ENCODE measurements at places on chromosomes 7 and 10.

- no peak for DNase-seq
Measured at GRCh38 chr10:43257347-43258210, 9.3 kb downstream of the RASGEF1A start.

- DNase-seq, result no peak
Measured at GRCh38 chr10:1654247-1654646, 83.1 kb downstream of the ADARB2 start.

DNA sequence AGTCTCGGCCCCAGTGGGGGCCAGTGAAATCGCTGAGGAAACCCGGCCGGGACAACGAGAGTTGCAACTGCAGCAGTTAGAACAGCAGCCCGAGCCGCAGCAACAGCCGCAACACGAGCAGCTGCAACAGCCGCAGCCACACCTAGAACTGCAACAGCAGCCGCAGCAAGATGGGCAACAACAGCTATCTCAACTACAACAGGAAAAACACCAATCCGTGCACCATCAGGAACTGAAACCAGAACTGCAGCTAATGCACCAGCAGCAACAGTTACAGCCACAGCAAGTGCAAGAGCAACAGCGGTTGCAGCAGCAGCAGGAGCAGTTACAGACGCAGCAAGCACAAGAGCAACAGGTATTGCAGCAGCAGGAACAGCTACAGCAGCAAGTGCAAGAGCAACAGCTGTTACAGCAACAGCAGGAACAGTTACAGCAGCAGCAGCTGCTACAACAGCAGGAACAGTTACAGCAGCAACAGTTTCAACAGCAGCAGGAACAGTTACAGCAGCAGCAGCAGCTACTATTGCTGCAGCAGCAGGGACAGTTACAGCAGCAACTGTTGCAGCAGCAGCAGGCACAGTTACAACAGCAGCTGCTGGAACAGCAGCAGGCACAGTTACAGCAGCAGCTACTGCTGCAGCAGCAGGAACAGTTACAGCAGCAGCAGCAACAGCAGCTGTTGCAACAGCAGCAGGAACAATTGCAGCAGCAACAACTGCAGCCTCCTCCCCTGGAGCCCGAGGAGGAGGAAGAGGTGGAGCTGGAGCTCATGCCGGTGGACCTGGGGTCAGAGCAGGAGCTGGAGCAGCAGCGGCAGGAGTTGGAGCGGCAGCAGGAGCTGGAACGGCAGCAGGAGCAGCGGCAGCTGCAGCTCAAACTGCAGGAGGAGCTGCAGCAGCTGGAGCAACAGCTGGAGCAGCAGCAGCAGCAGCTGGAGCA is 6.1 kb downstream of the ZNF853 start:
- DNase-seq, result no peak

- DNase-seq, result no peak
Measured at GRCh38 chr10:131822013-131822691, 78.7 kb upstream of the PPP2R2D start.

GRCh38 chr7:106568680-106569499 is 92.1 kb downstream of the CCDC71L start:
- peak; percentile 26 for DNase-seq

DNA sequence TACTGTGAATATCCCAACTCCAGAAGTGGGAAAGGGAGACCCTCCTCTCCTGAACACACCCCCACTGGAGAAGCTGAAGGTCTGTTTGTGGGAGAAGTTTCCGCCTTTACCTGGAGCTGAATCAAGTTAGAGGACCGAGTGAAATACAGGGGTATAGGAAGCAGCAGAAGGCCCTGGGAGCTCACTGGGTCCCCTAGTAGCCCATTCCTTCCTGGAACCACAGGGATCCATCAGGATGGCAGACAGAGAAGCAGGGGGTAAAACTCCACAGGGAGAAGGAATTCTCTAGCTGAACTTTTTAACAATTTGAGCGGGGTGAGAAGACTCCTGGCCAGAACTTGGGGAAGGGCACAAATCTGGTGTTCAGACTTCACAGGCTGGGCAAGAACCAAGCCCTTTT is 275.8 kb downstream of the GRID1 start:
- DNase-seq, result no peak

- DNase-seq, result no peak
Measured at GRCh38 chr10:119973281-119973680, 80.8 kb downstream of the SEC23IP start.

DNA sequence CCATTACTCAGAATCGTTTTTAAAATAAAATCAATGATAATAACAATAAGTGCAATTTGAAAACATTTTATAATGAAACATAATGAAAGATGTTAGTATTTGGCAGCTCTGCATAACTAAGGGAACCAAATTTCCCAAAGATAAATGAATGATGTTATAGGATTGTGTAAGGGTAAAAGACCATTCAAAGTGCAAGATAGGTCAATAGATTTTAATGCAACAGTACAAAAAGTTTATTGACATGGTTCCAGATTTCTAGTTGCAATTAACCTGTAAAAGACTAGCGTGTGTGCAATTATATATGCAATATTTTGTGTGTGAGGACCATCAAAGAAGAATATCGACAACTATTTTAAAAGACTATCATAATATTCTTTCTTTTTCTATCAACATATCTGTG is 122.3 kb downstream of the MDFIC start:
- DNase-seq, result no peak

GRCh38 chr10:126663880-126664279 is 6.6 kb downstream of the C10orf90 start:
- DNase-seq, result no peak

GRCh38 chr10:34184939-34185386 is 630.1 kb downstream of the PARD3 start:
- DNase-seq, result no peak

- peak; percentile 88 for DNase-seq
Measured at GRCh38 chr7:94436018-94436604, 41.4 kb downstream of the COL1A2 start.

DNA sequence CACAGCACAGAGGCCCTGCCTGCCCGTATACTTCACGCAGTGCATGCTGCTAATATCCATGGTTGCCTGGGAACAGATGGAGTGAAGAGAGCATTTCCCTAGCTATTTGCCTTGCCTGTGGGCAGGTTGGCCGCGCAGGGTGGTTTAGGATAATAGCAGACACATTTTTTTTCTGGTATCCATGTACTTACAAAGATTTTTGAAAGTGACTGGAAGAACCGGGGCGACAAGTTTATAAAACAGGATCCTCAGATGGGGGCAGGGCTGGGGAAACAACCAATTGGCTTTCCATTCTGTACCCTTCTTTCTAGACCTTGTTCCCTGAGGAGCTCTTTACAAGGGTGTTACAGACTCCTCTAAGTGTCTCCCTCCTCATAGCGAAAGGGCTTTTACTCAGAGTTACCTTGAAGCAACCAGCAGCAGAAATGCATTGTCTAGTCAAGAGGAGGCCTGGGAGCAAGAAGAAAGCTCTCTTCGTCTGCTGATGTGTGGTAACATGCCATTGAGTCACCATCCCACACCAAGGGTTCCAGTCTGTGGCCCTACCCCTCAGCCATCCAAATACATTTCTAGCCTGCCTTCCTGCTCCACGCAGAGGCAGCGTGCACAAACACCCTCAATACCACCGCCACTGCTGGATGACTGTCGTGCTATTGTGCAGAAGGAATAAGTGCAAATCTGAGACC is 31.5 kb downstream of the MTURN start:
- DNase-seq, result peak; percentile 67

- DNase-seq, result no peak
Measured at GRCh38 chr7:127252377-127252713, 396 bp downstream of the GRM8 start.

DNA sequence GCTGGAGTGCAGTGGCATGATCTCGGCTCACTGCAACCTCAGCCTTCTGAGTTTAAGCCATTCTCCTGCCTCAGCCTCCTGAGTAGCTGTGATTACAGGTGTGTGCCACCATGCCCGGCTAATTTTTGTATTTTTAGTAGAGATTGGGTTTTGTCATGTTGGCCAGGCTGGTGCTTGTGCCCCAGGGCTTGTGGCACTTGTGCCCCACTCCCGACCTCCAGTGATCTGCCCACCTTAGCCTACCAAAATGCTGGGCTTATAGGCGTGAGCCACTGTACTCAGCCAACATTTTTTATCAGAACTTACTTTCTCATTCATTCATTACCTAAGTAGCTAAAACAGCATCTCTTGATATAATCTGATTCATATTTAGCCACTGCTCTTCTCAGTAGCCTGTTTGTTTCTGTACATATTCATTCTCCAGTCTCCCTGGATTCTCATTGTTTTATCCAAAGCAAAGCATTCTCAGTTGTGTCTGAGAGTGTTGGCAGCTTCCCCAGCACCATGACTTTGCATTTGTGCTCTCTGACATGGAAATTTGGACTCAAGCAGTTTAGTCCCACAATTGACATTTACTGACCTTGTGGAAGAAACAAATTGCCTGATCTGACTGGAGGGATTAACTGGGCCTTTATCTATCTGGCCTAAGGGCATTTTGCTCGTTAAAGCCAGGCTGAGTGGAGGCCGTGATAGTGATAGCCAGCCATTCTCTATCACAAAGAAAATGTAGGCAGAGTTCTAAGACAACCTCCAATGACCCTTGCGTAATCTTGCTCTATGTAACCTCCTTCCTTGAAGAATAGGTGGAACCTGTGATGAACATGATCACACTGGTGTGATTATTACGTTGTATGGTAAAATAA is 44.9 kb downstream of the AKR1B15 start:
- DNase-seq, result peak; percentile 25

DNA sequence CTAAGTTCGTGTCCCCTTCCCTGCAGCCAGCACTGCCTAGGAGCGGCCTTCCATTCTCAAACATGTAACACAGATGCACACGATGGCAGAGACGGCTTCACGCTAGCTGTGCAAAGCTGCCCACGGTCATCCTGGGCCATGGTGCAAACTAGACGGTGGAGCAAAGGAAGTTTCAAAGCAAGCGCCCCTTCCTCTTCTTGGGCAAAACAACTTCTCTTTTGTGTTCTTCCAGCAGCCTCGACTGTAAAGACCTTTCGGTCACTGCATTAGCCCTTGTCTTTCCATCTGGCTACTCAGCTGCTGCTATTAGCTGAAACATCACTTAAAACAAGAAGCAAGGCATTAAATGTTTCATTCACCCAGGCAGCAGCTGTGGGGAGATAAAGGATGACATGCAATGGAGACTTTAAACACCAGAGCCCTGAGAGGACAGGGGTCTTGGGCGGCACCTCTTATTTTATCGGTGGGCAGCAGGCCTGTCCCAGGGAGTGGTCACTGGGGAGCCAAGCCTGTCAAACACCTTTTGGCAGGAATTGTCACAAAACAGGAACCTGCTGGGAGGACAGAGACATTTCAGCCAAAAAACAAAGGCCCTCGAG is 214.8 kb downstream of the KLF6 start:
- peak; percentile 65 for DNase-seq

GRCh38 chr7:137681657-137682562 is 164.9 kb downstream of the DGKI start:
- no peak for DNase-seq

DNA sequence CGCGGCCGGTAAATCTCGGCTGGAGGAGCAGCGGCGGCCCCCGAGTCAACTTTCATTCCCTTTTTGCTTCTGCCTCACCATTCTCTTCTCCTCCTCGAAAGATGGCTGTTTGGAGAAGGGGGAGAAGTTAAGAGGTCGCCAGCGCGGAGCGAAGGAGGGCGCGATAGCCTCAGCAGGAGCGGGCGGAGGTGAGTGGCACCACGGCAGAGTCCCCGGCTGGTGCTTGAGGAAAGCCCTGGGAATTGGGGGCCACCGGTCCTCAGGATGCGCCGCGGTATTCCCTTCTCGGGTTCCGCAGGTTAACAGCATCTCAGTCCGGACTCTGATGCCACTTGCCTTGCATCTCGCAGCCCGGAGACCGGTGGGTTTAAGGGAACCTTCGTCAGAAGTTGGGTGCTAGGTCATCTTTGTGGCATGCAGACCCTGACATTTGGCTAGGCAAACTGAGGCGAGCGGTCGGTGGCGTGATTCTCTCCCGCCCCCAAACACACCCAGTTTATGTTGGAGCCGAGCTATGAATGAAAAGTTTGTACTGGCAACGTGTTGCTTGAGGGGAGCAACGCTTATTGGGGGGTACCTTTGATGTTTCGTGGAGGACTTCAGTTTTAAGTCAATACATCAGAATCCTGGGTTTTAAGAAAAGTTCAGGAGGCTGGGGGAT is 59.5 kb upstream of the PRPS1L1 start:
- peak; percentile 67 for DNase-seq

GRCh38 chr10:24680647-24681524 is 42.8 kb downstream of the ARHGAP21 start:
- no peak for DNase-seq

GRCh38 chr10:15231426-15231825 is 62.9 kb upstream of the NMT2 start:
- no peak for DNase-seq

GRCh38 chr7:7156663-7157062 is 25.7 kb upstream of the C1GALT1 start:
- DNase-seq, result no peak

GRCh38 chr10:69768386-69768785 is 33.3 kb upstream of the COL13A1 start:
- no peak for DNase-seq

GRCh38 chr7:36045326-36045725 is 107.7 kb upstream of the EEPD1 start:
- DNase-seq, result no peak

DNA sequence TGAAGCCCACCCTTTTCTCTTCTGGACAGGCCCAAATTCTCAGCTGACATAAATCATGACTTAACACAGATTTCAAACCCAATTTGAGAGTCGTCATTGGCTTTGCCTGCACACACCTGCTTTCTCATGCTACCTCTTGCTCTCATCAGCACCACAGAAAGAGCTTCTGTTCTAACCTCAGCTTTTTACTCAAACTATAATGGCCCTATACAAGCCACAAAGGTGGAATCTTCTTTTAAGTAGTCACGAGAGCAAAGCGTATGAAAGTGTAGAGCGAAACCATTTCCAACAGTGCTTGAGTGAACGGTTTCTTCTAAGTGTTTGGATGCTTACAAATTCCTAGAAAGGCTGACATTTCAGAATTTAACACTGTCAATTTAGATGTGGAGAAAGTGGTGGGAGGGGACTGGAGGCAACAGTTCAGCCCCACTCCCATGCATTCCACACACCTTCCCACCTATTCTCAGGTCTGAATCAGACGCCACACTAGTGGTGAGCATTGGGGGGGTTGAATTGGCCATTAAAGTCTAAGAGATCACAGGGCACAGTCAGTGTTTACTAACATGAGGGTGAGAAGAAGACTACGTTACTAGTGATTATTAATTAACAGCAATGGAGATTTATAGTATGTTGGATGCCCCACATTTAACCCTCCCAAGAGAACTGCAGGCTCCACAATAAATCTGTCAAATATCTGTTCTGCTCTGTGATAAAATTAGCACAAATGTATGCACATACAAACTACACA is 114.0 kb downstream of the PRKCQ start:
- no peak for DNase-seq

GRCh38 chr7:4769761-4770160 is 5.7 kb upstream of the AP5Z1 start:
- DNase-seq, result no peak

- no peak for DNase-seq
Measured at GRCh38 chr10:52701647-52702046, 70.9 kb downstream of the MBL2 start.

DNA sequence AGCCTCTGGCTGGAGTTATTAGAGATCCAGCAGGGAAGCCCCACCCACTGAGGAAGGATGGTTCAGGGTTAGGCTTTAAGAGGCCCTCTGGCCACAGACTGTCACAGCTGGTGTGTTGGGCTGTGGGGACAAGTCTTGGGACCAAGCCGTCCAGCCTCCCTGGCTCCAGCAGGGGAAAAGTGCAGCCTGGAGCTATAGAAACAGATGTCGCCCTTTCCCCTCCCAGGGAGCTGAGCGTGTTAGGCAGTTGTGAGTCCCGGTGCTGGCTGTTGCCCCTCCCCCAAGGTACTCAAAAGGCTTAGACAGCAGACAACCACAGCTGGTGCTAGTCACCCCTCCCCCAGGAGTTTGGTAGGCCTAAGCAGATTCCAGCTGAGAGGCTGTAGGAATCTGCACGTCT is 143.4 kb downstream of the TMEM168 start:
- peak; percentile 43 for DNase-seq
